ENCODE measurements at places on chromosomes 6 and 20.

DNA sequence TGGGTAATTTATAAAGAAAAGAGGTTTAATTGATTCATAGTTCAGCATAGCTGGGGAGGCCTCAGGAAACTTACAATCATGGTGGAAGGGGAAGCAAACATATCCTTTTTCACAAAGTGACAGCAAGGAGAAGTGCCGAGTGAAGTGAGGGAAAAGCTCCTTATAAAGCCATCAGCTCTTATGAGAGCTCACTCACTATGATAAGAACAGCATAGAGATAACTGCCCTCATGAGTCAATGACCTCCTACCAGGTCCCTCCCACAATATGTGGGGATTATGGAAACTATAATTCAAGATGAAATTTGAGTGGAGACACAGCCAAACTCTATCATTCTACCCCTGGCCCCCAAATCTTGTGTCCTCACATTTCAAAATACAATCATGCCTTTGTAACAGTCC lies 115.8 kb upstream of the LAMA2 start:
- no peak for DNase-seq

DNA sequence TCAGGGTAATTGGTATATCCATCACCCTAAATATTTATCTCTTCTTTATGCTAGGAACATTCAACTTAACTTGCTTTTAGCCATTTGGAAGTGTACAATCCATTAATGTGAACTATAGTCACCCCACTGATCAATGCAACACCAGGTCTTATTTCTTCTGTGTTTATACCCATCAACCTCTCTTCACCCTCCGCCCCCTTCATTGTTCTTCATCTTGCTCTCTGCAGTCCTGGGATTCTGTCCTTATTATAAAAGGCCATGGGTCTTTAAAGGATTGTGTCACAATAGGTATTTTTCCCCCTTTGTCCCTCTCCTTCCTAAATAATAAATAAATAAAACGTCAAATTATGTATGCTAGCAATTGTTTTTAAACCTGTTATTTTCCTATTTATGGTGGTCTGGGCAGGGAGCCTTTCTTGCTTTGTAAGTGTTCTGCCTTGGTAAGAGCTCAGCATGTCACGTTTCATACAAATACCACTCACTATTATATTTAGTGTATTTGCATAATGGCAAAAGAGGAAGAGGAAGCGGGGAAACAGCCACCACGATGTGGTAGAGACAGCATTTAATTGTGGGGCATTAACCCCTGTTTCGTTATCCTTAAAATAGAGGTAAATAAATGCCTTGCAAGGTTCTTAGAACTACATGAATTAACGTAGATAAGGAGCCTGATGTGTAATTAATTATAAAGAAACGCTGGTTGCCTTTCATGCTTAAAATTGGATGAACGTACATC lies 1.9 kb downstream of the ABRACL start:
- no peak for DNase-seq

DNA sequence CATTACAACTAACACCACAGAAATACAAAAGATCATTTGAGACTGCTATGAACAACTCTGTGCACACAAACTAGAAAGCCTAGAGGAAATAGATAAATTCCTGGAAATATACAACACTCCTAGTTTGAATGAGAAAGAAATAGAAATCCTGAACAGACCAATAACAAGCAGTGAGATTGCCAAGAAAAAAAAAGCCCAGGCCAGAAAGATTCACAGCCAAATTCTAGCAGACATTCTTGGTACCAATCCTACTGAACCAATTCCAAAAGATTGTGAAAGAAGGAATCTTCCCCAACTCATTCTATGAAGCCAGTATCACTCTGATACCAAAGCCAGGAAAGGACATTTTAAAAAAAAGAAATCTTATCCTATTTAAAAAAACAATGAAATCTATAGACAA lies 7.0 kb upstream of the CDK19 start:
- DNase-seq, result no peak

DNA sequence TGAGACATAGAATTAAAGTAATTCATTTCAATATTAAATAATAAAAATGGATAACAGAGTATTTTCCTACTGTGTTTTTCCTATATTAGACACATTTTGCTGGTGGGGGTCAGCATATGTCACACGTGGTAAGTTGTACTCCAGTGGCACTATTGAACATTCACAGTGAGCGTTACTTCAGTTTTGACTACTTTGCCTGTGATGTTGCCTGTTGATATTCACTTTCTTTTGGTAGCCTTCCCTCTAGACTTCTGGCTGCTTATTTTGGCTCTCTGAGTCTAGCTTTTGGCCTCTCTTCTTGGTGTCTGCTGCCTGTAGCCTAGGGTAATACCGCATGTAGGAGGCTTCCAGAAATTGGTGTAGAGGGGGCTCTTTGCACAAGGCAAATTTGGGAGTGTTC lies 64.4 kb upstream of the TFB1M start:
- DNase-seq, result no peak

- DNase-seq, result no peak
These were observed 67.6 kb downstream of the LCA5 start for GRCh38 chr6:79469376-79470246.

- no peak for DNase-seq
These were observed 2.2 kb downstream of the SULF2 start for GRCh38 chr20:47782920-47783552.

Measured in activated CD4-positive, alpha-beta T cell treated with anti-CD3 and anti-CD28 coated beads for 4 hours (primary cell).